ENCODE measurements at places on chromosomes 13 and 19. TPM values are rescaled to one million over a fixed set of nuclear protein-coding genes. Genes with fewer than 3 reads are reported as not detected.

GRCh38 chr13:29361716-29362115 is 233.8 kb downstream of the SLC7A1 start:
- DNase-seq, result no peak
- no peak overlapping the region for H3K4me3 ChIP-seq
- H3K4me1 ChIP-seq, result no peaks in the 10 kb centered on the region
- H3K27ac ChIP-seq, result no peak overlapping the region
- peaks cover 5% of the 10 kb centered on the region for H3K27me3 ChIP-seq

DNA sequence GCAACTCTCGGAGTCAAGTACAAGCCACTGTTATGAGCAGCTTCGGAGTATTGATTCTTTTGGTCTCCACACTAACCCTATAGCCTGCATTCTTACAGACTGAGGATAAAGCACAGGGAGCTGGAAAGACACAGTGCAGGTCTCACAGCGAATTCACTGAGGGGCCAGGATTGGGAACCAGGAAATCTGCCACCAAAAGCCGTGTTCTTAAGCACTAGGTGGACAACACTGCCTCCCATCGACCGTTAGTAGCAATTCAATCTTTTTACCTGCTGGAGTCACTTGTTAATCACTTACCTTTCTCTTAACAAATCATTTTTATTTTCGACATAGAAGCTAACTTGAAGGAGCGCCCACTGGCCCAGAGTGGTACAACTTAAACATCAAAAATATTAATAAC is 6.3 kb downstream of the PMIS2 start:
- H3K27me3 ChIP-seq, result peaks cover 20% of the 10 kb centered on the region
- H3K36me3 ChIP-seq, result no peaks in the 10 kb centered on the region
- H3K4me3 ChIP-seq, result no peak overlapping the region
- H3K4me1 ChIP-seq, result peaks cover 6% of the 10 kb centered on the region

DNA sequence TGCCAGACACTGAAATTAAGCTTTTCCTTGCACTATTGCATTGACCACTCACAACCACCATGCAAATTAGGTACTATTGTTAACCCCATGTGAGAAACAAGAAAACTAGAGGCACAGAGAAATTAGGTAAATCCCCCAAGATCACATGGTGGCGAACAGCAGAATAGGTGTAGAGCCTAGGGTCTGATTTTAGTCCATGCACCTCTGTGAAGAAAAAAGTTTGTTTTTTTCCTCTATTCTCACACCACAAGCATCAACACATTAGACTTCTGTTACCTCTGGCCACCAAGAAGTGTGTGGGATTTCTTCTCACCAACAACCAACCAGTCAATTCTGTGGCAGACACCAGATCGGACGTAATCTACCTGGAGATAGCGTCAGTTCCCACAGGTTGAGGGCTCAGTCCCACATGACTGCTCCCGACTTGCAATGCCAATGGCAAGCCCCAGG is 391.9 kb downstream of the COG6 start:
- no peak overlapping the region for H3K4me3 ChIP-seq
- no peaks in the 10 kb centered on the region for H3K36me3 ChIP-seq
- H3K27me3 ChIP-seq, result peaks cover 10% of the 10 kb centered on the region

ZNF497 gene
- 1.5 TPM for total RNA-seq

FGF21 gene
- not detected for total RNA-seq

All from activated naive CD8-positive, alpha-beta T cell treated with anti-CD3 and anti-CD28 coated beads for 36 hours (primary cell).